ENCODE measurements at places on chromosomes 1 and 21.

- no peak for DNase-seq
Measured at GRCh38 chr21:42057851-42058437, 13.2 kb upstream of the UMODL1 start.

DNA sequence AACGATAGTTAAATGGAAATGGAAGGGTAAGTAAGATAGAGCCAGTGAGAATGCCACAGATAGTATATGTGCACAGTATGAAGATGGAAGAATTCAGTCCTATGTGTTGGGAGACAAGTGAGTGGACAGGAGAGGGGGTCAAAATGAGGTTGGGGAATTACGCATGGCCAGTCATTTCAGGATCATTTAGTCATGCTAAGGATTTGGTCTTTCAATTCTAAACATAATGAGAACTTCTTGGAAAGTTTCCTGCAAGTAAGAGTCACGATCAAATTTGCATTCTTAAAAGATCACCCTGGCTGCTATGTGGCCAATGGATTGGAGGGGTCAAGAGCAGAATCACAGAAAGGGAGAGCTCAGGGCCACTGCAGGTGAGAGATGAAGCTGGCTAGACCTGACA, 64.0 kb upstream of the KCNK2 start:
- no peak for DNase-seq

DNA sequence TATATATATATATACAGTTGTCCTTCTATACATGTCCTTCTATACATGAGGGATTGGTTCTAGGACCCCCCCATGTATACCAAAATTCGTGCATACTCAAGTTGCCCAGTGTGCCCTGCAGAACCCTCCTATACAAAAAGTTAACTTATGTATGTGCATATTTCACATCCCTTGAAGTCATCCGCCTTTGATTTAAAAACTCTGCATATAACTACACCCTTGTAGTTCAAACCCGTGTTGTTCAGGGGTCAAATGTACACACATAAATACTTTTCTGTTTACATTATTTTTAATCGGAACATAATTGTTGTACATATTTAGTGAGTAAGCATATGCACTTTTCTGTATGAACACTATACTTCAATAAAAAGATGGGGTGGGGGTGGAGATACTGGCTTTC, 7.7 kb upstream of the ABL2 start:
- no peak for DNase-seq

DNA sequence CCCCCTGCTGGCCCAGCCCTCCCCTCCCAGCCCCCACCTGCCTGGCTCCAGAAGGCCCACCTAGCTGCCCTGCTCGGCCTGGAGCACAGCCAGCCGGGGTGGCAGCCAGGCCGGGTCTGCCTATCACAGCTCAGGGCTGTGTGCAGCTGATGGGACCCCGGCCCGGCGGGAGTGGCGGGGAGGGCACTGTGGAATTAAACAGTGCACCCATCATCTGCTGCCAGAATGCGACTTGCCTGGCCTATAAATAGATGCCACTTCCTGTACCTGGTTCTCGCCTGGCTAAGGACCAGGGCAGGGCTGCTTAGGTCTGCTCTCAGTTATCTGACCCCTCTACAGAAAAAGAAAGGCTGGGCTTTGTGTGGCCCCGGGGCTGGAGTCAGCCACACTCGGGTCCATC, 98.2 kb upstream of the VAMP3 start:
- no peak for DNase-seq

DNA sequence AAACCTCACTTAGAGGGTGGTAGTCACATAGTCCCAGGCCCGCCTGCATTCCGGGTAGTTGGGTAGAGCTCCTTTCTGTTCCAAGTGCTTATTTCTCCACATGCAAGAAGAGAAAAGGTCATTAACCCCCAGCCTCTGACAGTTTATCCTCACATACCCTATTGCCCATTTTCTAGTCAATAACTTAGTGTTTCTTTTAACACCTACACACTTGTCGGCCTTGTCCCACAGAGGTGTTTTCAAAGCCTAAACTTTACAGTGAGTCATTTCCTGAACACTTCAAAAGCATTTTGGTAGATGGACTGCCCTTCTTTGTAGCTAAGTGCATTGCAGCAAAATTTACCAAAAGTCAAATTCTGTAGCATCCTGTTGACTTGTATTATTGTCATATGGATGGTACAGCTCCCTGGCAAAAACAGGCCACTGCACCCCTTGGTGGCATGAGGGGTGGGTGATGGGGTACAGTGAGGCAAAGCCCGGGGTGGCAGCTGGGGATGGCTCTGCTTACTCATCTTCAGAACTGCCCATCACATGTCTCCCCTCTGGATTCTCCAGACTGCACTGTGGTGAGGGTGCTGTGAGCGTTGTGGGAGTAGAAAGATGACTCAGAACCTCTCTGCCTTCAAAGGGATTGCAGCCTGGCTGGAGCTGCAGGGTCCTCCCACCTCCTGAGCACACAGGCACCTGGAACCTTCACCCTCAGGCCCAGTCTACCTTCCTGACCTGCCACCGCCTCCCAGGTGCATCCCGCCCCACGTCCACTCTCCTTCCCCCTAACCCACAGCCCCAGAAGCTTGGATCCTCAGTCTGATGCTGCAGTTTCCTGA, 45.8 kb upstream of the DMRTB1 start:
- DNase-seq = no peak

- DNase-seq = no peak
Measured at GRCh38 chr1:113895098-113895497, 7.7 kb upstream of the BCL2L15 start.

DNA sequence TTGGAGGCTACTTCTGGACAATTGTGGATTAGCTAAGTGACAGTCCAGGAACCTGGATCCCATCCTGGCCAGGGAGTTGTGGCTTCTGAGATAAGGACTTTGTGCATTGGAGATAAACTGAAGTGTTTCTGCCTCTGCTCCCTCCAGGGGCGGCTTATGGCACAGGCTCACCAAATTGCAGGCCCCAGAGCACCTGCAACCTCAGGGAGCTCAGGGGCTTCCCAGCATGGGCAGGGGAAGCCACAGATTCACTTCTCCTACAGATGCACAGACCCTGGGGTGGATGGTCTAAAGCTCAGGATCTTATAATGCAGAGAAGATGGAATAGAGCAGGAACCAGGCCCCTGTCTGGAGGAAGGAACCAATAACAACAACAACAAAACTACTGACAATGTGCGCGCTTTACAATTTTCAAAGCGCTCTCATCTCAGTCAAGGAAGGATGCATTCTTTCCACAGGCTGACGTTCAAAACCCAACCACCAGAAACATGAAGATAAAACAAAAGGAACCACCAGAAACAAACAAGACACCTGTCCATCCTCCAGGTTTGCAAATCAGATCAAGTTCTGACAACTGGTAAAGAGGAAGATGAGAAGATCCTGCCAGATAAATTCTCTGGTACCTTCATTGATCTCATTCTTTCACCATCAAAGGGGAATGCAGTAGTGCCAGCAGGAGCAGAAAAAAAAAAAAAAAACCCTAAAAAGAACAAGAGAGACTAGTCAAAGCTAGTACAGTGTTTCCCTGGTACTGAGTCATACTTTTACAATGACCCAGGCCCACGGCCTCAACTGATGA, 121.0 kb upstream of the IRF2BP2 start:
- no peak for DNase-seq

DNA sequence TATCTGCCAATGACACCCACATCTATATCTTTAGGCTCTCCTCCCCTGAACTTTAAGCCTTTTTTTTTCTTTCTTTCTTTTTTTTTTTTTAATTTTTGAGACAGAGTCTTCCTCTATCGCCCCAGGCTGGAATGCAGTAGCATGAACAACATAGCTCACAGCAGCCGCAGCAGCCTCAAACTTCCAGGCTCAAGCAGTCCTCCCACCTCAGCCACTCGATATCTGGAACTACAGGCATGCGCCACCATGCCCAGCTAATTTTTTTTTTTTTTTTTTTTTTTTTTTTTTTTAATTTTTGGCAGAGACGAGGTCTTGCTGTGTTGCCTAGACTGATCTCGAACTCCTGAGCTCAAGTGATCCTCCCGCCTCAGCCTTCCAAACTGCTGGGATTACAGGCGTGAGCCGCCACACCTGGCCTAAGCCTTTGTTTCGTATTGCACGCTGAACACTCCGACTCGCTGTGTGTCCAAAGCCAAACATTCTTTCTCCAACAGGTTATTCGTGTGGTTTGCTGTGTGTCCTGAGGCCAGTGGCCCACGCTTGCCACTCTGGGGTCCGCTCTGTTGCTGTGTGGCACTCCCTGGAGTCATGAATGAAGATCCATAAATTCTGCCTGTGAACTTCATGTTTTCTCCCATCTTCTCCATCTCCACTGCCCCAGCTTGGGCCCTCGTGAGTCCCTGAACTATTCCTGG, 119.4 kb downstream of the CAMTA1 start:
- no peak for DNase-seq

- DNase-seq = no peak
Measured at GRCh38 chr1:159669338-159669737, 45.1 kb downstream of the CRP start.

GRCh38 chr1:10495952-10496351, 21.2 kb downstream of the PEX14 start:
- DNase-seq = no peak

DNA sequence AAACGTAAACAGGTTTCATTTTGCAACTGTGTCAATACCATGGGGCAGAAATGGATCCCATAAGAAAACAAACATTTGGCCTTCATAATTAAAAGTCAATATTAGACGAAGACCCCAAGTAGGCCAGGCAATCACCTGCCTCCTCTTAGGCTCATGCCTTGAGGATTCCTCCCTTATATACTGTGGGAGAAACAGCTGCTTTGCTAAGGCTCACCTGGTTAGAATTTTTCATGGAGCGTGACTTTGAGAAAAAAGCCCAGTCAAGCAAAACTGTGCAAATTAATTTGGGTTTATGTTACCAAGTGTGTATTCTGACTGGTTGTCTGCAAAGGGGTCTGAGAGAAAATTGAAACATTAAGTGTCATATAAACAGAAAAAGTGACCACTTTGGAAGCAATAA, 605.3 kb upstream of the USP24 start:
- DNase-seq = no peak

DNA sequence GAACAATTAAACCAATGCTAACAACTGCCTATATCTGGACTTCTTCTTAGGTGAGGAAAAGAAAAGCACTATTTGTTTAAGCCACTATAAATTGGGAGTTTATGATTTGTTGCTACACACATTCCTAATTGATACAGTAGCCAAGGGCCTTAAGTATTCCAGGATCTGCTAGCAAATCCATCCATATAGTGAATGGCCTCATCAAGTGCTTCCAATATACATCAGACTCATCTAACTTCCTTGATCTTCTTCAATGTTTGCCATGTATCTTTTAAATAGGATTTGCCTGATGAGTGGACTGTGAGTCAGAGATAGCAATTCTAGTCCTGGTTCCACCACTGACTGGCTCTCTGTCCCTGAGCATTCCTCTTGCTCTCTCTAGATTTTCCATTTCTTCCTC, 430.2 kb downstream of the OMA1 start:
- no peak for DNase-seq

DNA sequence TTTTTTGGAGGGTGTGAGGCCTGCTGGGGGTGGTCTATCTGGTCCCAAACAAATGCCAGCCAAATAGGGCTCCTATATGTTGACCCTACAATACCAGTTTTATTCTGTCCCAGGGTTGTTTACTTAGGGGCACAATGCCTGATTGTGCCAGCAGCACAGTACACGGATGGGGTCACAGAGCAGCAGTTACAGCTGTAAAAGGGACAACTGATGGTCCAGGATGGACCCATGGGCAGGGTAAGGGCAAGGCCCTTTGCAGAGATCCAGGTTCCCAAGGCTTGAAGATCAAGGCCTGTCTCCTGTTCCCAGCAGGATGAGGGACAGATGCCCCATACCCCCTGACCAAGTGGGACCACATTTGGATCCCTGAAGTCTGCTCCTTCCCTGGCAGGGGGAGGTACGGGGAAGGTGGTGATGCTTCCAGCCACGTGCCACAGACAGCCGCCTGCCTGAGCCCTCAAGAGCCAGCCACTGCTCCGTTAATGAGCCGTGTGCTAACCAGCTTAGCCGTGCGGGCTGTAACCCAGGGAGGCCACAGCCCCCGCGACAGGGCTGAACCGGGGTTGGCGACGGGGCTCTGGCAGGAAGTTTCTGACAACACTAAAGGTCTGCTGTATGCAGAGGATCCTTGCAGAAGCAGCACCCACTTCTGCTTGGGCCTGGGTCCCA, 18.2 kb downstream of the SLC6A9 start:
- no peak for DNase-seq

DNA sequence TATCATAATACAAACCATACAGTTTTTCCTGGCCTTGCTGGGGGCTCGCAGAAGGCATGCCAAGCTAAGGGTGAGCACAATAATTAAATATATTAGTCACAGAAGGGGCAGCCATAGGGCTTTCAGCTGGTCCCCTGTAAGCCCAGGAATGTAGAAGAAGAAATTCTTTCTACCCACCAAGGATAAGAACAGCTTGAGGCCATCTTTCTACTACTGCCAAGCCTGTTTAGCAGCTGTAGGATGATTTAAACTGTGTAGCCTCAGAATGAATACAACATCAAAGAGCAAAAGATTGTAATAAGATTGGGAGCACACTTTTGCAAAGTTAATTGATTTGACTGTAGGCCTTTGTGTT, 171.5 kb downstream of the LRRC7 start:
- no peak for DNase-seq

- no peak for DNase-seq
Measured at GRCh38 chr1:162213281-162213912, 143.9 kb downstream of the NOS1AP start.

- DNase-seq = no peak
Measured at GRCh38 chr1:170009551-170009950, 64.9 kb downstream of the KIFAP3 start.

GRCh38 chr1:171420810-171421209, 64.5 kb upstream of the PRRC2C start:
- DNase-seq = no peak

- no peak for DNase-seq
Measured at GRCh38 chr1:31667065-31667785, 22.5 kb upstream of the PEF1 start.

- no peak for DNase-seq
Measured at GRCh38 chr1:51653127-51653526, 36.2 kb downstream of the OSBPL9 start.

DNA sequence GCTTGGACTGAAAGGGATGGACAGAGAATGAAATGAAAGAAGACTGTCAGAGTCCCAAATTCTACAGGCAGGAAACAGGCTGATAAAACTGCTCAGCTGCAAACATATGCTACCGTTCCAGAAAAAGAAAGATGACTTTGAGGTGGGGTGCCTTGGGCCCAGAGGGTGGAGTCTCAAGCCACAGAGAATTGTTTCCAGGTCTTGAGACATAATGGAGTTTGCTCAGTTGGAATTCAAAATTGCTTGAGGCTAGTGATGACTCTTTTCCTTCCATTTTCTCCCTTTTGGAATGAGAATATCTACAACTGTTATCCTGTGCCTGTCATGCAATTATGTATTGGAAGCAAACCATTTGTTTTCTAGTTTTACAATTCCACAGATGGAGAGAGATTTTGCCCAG, 23.6 kb upstream of the PSEN2 start:
- no peak for DNase-seq

GRCh38 chr21:41740604-41741252, 26.1 kb downstream of the RIPK4 start:
- no peak for DNase-seq
